ENCODE measurements at places on chromosomes 2 and 18.

GRCh38 chr18:38007676-38008330 is 442.2 kb upstream of the CELF4 start:
- DNase-seq, result no peak

DNA sequence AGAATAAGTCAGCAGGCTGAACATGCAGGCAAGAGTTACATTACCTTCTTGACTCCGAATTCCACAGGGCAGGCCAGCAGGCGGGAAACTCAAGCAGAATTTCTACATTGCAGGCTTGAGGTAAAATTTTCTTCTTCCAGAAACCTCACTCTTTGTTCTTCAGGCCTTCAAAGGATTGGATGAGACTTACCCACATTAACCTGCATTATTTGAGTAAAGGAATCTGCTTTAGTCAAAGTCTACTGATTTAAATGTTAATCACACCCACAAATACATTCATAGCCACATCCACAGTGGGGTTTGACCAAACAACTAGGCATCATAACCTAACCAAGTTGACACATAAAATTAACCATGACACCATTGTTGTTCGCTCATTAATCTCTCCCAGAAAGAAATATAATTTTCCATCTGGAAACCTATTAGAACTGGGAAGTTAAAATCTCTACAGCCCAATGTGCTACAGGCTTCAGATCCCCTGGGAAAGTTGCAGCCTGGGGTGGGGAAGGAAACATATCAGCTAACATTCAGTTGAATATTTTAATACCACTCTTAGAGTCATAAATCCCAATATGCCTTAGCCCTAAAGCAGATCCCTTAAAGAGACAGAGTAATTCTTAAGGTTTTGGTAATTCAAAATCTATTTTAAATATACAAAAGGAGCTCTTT is 468.2 kb upstream of the TNP1 start:
- DNase-seq, result no peak

DNA sequence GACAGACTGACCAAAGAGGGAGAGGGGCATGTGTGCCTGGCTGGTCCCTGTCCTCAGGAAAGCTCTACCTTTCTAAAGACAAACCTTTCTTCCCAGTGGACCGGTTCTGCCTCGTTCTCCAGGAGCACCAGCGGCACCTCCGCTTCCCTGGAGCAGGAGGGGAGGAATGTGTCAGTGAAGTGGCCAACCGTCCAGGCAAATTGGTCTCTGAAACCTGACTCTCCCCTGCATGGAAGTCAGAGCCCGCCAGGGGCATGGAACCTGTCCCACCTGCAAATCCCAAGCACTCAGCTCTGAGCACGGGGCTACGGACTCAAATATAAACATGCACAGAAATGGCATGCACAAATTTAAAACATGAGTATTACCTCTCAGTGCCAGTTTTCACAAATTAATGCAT is 62.9 kb downstream of the COL6A3 start:
- no peak for DNase-seq

DNA sequence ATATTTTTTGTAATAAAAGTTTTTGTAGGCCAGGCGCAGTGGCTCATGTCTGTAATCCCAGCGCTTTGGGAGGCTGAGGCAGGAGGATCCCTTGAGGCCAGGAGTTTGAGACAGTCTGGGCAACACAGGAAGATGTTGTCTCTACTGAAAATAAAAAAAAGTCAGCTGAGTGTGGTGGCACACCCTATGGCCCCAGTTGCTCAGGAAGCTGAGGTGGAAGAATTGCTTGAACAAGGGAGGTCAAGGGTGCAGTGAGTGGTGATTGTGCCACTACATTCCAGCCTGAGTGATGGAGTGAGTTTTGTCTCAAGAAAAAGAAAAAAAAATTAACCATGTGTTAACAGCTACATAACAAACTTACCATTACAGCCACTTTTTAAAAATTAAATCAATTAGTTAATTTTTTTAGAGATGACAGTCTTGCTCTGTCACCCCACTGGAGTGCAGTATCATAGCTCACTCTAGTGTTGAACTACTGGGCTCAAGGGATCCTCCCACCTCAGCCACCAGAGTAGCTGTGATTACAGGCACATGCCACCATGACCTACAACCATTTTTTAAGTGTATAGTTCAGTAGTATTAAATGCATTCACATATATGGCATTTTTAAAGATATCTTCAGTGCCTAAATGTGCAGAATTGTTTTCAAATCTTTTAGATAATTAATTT is 67.2 kb upstream of the ACYP2 start:
- DNase-seq, result no peak

- DNase-seq, result no peak
These were observed 100.6 kb downstream of the UPP2 start for GRCh38 chr2:158202161-158202815.

GRCh38 chr18:65924904-65925303 is 174.1 kb downstream of the CDH7 start:
- no peak for DNase-seq

DNA sequence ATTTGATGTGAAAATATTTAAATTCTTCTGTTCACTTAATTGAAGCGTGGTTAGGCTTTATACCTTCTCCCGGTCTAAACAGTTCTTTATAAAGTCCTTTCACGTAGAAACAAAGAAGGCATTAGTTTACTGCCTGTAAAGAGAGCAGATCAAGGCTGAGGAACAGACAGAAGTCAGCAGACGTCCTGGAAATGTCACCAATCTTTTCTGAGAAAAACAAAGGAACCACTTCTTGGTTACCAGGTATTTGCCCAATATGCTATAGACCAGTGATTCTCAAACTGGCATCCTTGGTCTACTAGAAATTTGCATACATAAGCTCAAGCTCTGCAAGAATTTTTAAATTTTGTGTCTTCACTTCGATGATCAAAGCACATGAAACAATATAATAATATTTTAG is 89.2 kb upstream of the STK17B start:
- no peak for DNase-seq

GRCh38 chr2:128498589-128498988 is 179.9 kb upstream of the HS6ST1 start:
- DNase-seq, result no peak

Data from thyroid gland (tissue), 4 donors.